Breast epithelium (tissue), 4 donors: ENCODE measurements at places on chromosomes 5 and 9. TPM values are rescaled to one million over a fixed set of nuclear protein-coding genes. Genes with fewer than 3 reads are reported as not detected.
A peak's percentile ranks its signal among the peaks of the same experiment; 100 is the strongest.

SURF2 gene
- 25.2 TPM for total RNA-seq

PCDHGB1 gene
- 2.7 TPM for total RNA-seq

DNA sequence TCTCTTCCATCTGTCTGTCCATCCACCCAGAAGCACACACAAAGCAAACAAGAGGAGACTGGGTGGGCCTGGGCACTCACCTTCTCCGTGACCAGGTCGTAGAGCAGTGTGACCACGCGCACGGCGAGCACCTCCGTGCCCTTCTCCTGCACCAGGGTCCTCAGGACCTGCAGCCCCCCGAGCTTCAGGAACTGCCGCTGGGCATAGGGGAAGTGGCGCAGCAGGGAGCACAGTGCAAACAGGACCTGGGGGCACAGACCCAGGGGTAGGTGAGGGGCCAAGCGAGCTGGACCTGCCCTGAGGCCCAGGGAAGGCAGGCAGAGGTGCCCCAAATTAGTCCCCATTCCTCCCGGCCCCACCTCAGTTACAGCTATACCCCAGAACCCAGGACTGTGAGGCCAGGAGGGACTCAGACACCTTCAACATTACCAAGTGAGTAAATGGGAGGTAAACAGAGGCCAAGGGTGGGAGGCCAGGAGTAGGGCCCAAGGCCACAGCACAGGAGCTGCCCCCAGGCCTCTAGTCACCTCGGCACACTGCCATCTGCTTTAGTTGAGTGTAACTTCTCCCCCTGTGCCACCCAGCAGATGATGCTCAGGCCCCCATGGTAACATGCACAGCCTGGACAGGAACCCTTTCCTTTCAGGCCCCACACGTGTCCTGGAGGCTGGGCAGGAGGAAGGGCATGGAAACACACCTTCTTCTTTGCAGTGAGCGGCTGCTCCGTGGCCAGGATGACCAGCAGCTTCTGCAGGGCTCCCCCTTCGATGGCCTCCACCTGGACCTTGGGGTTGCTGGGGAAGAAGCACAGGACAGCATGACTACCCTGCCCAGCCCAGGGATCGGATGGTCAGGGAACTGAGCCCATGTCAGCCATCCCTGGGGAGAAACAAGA, 76.2 kb upstream of the LRRTM2 start:
- H3K27ac ChIP-seq = no peak overlapping the region
- H3K4me1 ChIP-seq = peaks cover 8% of the 10 kb centered on the region
- no peaks in the 10 kb centered on the region for H3K27me3 ChIP-seq

PCDHA6 gene
- 2.6 TPM for total RNA-seq

DNA sequence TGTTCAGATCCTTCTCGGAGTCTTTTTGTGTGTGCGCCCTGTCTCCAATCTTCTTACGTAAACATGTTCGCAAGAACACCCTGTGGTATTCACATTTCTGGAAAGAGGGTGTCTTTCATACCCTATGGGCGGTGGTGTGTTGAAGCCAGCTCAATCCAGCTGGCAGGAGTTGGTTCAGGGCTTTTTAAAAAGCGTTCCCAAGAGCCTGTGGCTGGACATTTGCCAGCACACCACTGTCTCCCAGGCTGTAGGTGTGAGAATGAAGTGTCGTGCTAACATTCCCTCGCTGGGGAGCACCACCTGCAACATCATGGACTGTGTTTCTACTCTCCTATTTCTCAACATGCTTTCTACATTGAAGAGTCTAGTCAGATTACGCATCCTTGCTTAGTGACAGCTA, 51.7 kb downstream of the S1PR3 start:
- H3K4me1 ChIP-seq = no peaks in the 10 kb centered on the region
- H3K27ac ChIP-seq = peak overlapping the region; percentile 56
- H3K27me3 ChIP-seq = no peaks in the 10 kb centered on the region
- DNase-seq = peak; percentile 37

SHC3 gene
- 2.3 TPM for total RNA-seq

GRCh38 chr5:105392122-105392709, 1829.6 kb upstream of the NUDT12 start:
- H3K36me3 ChIP-seq = peaks cover 4% of the 10 kb centered on the region
- no peak overlapping the region for H3K27ac ChIP-seq
- no peaks in the 10 kb centered on the region for H3K4me1 ChIP-seq
- DNase-seq = no peak
- H3K4me3 ChIP-seq = no peak overlapping the region
- H3K27me3 ChIP-seq = no peaks in the 10 kb centered on the region

DNA sequence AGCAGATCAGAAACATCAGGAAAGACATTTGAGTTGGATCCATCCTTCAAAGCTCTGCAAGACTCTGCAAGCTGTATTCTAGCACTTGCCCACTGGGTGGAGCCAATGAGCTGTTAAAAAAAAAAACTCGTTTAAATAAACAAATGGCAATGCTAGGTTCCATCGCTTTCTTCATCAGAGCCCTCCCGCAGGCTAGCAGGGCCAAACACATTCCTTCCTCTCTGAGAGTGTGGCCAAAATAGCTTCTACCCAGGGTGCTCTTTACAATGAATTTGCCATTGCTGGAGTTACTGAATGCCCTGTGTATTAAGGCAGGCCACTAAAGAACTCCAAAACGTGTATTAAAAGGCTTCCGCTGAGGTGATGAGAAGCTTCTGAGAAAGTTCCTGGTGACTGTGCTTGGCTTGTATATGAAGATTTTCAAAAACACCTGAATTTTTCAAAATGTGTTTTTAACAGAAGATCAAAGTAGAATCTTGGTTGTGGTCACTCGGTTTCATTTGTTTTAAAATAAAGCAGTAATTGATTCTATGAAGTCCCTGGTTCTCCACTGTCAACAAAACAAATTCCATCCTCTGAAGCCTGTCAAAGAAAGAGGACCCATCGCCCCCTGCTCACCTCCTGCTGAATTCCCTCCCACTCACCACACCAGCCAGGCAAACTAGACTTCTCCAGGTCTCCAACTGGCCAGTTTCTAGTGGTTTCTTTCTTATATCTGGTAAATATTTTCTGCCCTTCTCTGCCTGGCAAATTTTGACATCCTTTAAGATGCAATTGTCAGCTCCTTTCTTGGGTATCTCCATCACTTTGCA, 36.5 kb upstream of the EQTN start:
- H3K36me3 ChIP-seq = no peaks in the 10 kb centered on the region
- peak overlapping the region; percentile 0 for H3K27ac ChIP-seq
- peaks cover 7% of the 10 kb centered on the region for H3K4me1 ChIP-seq

- no peaks in the 10 kb centered on the region for H3K36me3 ChIP-seq
- H3K27ac ChIP-seq = no peak overlapping the region
- no peaks in the 10 kb centered on the region for H3K4me1 ChIP-seq
- no peak for DNase-seq
- no peak overlapping the region for H3K4me3 ChIP-seq
- no peaks in the 10 kb centered on the region for H3K27me3 ChIP-seq
Observed at GRCh38 chr5:155293605-155294178, 280.1 kb downstream of the KIF4B start.

DNA sequence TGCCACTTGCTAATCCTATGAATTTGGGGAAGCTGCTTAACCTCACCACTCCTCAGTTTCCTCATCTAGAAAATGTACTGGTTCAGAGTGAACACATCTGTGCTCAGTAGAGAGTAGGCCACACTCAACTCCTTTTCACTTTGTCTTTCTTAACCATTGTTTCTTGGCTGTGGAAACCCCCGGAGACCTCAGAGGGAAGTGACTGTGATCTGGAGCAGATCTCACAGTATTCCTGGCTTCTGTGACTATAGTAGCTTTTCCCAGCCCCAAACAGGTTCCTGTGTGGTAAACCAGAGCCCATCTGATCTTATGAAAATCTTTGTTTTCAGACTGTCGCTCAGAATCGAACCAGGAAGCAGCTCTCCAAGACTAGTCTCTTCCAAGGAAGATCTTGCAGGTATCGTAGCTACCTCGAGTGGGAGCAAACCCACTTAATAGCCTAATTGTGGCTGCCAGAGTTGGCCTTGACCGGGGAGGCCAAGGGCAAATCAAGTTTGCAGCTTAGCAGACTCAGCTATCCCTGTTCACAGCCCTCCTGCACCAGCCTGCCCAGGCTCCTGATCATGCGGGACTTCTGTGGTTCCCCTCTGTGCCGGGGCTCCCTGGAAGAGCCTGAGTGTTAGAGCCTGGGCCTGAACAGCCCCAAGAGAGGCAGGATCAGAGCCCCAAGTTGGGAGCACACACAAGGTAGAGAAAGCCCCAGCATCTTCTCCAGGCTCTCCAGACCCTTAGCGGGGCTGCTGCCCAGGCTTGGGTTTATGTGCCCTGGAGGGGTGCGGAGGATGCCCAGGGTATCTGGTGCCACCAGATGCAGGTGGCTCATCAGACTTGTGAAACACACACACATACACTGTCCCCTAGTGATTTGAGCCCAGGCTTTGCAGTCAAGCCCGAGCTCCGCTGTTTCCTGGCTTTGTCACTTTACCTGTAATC, 52.2 kb upstream of the ANGPTL2 start:
- DNase-seq = peak; percentile 34
- peak overlapping the region; percentile 8 for H3K27ac ChIP-seq
- H3K36me3 ChIP-seq = no peaks in the 10 kb centered on the region
- peaks cover 7% of the 10 kb centered on the region for H3K4me1 ChIP-seq
- H3K27me3 ChIP-seq = no peaks in the 10 kb centered on the region
- H3K4me3 ChIP-seq = no peak overlapping the region

DNA sequence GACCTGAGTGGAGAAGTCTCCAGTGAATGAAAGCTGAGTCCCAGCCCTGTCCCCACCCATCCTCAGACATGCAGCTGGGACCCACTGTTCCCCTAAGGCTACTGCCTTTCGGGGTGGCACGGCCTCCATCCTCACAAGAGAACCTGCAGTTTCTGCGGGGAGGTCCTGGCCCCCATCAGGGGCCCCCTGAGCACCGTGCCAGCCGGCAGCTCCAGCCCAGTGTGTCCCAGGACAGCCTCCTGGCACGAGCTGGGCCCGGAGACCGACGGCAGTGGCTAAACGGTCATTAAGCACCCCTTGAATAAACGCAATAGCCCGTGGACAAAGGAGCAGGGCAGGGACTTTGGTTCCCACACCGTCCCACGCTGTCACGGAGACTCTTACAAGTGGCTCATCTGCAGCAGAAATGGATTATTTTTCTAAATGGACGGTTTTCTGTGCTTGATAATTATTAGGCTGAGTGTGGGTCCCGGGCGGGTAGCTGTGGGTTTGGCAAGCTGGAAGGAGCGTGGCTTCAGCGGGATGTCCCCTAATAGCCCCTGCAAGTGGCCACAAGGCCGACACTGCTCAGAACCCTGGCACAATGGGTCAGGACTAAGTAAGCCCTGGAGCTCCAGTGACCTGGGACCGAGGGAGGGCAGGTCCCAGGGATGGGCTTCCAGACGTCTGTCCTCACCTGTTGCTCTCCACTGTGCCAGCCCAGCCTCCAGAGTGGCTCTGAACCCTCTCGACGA, 17.4 kb downstream of the FAM78A start:
- no peaks in the 10 kb centered on the region for H3K27me3 ChIP-seq
- no peak overlapping the region for H3K4me3 ChIP-seq
- H3K27ac ChIP-seq = no peak overlapping the region
- no peaks in the 10 kb centered on the region for H3K36me3 ChIP-seq
